ENCODE measurements at places on chromosomes 4 and X.

DNA sequence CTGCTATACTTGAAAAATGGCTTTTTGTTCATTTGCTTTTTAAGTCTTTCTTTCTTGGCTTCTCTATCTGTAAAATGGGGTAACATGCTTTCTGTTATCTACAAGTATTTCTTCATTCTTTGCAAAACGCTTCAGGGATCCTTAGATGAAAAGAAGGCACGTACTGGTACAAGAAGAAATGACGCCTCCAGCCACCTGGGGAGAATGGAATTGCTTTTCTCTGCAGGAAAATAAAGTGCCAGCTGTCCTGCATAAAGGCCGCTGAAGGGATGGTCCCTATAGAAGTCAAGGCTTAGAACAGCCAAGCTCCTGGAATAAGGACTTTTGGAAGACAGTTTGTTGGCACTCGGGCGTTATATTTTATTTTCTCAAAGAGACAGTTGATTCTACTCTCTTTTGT lies 210.8 kb upstream of the RASGEF1B start:
- no peak for DNase-seq

- DNase-seq, result no peak
These were observed 291.8 kb upstream of the FAT4 start for GRCh38 chr4:125022855-125023501.

GRCh38 chr4:124224256-124224655 lies 488.3 kb downstream of the ANKRD50 start:
- no peak for DNase-seq

DNA sequence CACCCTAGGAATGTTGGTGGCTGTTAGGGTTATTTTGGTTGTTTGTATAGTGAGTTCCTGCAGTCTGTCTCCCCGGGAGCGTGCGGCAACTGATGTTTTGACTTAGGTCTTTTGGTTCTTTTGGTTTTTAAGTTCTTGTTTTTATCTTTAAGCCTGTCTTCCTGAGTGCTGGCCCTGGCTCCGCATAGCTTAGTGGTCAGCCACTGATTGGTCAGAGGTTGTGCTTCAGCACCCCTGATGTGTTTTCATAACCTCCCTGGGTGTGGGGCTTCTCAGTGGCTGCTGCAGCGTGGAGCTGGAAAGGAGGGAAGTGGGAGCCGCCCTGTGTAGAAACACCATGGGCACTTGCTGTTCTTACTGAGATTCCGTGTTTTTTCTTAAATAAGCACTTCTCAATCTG lies 5.1 kb downstream of the PIGG start:
- no peak for DNase-seq

GRCh38 chr4:152072001-152072485 lies 311.2 kb upstream of the GATB start:
- DNase-seq, result no peak

DNA sequence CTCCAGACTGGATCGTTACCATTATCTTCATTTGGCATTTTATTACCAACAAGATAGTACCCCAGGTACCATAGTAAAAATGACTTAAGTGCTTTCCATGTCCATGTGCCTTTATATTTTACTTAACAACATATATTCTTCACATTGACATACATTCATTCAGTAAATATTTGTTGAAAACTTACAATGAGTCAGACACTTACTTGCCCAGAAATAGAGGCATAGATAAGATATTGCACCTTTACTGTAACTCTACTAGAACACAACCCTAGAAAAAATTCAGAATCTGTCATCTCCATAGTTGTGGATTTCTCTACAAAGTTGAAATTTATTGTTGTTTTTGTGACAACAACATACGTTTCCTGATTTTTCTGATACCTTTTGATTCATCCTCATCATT lies 640.6 kb downstream of the RPA4 start:
- DNase-seq, result no peak

DNA sequence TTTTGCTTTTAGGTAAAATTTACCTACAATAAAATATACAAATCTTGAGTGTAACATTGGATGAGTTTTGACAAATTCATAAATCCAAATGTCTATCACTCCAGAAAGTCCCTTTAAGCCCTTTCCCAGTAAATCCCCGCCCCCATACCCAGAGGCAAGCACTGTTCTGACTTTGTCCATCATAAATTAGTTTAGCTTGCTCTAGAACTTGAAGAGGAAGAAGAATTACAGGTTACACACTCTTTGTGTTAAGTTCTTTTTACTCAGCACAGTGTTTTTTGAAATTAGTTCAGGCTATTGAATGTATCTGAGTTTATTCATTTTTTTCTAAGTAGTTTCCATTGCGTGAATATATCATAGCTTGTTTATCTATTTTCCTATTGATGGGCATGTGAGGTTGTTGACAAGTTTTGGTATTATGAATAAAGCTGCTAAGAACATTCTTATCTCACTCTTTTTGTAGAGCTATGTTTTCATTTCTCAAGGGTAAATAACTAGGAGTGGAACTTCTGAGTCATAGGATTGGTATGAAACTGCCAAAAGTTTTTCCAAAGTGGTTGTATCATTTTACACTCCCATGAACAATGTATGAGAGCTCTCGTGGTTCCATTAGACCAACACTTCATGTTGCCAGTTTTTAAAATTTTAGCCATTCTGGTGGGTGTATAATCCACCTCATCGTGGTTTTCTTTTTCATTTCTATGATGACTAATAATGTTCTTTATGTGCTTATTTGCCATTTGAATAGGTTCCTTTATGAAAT lies 22.4 kb upstream of the HPSE start:
- no peak for DNase-seq

DNA sequence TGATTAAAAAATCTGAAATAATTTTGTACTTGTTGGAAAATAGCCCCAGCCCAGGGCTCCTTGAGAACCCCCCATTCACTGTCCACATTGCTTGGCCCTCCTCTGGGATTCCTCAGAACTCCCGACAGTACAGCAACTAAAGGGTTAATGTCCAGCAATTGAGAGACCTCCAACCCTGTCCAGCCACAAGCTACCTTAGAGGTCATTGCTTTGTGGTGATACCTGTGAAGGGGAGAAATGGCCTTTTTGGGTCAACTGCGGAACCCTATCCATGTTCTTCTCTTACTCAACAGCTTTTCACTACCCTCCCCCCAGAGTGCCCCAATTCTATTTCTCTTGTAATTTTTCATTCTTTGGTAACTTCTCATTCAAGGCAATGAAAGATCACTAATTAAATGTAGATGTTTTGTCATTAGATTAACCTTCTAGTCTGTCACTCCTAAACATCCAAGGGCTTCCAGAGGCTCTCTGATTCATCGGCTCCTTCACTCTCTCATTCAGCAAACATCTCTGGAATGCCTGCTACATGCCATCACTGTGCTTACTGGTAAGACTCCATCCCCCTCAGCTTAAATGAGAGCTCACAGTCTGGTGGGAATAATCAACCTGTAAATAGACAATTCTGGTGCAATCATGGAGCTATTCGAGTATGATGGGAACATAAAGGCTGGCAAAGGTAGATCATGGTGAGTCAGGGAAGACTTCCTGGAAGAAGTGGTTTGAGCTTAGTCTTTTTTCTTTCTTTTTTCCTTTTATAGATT lies 241.4 kb upstream of the PGRMC2 start:
- no peak for DNase-seq

- DNase-seq, result no peak
These were observed 197.6 kb downstream of the ANTXR2 start for GRCh38 chr4:79875344-79875899.

GRCh38 chr4:156503119-156503518 lies 468.5 kb downstream of the PDGFC start:
- DNase-seq, result no peak

GRCh38 chrX:132953354-132953753 lies 5.1 kb downstream of the HS6ST2 start:
- DNase-seq, result no peak

GRCh38 chr4:56978750-56979303 lies at the start of gene POLR2B:
TSS of gene POLR2B (plus strand) at chr4:56978896. CDS start at chr4:56978986, 90 bp downstream.
- DNase-seq, result peak; percentile 56
